ENCODE measurements at places on chromosomes 11 and 22. TPM values are rescaled to one million over a fixed set of nuclear protein-coding genes. Genes with fewer than 3 reads are reported as not detected.

DNA sequence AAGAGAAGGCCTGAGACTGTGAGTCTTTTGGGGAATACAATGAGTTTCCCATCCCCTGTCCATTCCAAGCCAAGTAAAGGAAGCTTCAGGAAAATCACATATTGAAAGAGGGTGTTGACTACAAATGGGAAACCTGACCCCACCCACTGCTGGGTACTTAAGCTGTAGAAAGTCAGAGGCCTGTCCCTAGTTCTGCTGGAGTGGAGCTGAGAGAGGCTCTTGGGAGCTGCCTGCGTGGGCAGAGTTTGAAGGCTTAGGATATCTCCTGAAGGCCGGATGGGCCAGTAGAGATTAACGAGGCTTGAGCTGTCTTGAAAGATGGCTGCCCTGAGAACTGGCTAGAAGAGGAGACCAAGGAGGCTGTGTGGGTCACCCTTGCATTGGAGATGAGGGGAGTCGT is 176.2 kb upstream of the NECTIN1 start:
- no peaks in the 10 kb centered on the region for H3K4me1 ChIP-seq
- H3K27me3 ChIP-seq = no peaks in the 10 kb centered on the region
- H3K4me3 ChIP-seq = no peak overlapping the region
- no peaks in the 10 kb centered on the region for H3K36me3 ChIP-seq
- no peak for DNase-seq

DNA sequence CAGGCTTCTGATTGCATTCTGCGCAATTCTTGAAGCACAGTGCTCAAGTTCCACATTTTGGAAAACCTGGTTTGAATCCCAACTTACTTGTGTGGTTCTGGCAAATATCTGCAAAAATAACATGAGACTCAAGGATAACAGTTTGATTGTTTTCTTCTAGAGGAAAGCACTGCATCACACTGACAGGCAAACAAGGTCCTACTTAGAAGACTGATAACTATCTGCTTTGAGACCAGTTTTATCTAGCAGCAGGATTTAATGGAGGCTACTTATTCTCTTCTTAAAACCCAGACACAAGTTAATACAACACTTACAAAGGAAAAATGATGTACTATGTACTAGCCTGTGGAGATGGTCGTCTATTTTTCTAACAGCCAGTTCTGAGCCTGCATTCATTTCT is 41.4 kb downstream of the RIC3 start:
- no peak for DNase-seq
- no peaks in the 10 kb centered on the region for H3K27me3 ChIP-seq
- no peaks in the 10 kb centered on the region for H3K4me1 ChIP-seq
- H3K36me3 ChIP-seq = no peaks in the 10 kb centered on the region

DNA sequence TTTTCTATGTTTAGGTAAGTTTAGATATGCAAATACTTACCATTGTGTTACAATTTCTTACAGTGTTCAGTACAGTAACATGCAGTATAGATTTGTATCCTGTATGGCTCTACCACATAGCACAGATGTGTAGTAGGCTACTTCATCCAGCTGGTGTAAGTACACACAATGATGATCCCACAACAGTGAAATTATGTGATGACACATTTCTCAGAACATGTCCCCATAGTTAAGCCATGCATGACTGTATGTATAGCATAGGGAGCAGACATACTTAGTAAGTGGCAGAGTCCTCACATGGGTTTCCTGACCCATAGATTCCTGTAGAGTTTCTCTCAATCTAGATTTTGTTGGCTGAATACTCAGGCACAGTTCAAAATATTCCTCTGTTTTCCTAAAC is 26.8 kb upstream of the BARX2 start:
- no peaks in the 10 kb centered on the region for H3K4me1 ChIP-seq
- no peak overlapping the region for H3K4me3 ChIP-seq
- H3K27me3 ChIP-seq = no peaks in the 10 kb centered on the region

Gene LRRC56
- total RNA-seq = not detected

GRCh38 chr11:47415091-47415854 is 6.9 kb downstream of the SLC39A13 start:
- H3K27me3 ChIP-seq = no peaks in the 10 kb centered on the region
- H3K4me3 ChIP-seq = no peak overlapping the region
- peak overlapping the region; percentile 58 for H3K27ac ChIP-seq
- no peak for DNase-seq

DNA sequence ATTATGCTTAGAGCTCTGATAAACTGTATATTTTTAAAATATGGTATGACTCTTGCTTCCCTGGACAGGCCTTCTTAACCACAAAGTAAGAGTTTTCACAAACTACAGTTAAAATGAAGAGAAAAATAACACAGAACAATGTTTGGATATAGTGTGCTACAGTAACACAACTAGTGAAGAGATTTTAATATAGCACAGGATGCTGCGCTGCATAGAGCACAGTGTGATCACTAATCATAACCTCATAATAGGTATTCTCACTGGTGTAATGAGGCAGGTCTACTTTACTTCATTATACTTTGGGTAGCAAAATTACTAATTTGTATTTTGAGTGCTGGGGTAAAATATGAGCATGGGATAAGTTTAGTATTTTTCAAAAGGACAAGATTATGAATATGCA is 256.5 kb downstream of the GUCY1A2 start:
- no peak overlapping the region for H3K27ac ChIP-seq
- H3K36me3 ChIP-seq = no peaks in the 10 kb centered on the region
- no peak for DNase-seq

DNA sequence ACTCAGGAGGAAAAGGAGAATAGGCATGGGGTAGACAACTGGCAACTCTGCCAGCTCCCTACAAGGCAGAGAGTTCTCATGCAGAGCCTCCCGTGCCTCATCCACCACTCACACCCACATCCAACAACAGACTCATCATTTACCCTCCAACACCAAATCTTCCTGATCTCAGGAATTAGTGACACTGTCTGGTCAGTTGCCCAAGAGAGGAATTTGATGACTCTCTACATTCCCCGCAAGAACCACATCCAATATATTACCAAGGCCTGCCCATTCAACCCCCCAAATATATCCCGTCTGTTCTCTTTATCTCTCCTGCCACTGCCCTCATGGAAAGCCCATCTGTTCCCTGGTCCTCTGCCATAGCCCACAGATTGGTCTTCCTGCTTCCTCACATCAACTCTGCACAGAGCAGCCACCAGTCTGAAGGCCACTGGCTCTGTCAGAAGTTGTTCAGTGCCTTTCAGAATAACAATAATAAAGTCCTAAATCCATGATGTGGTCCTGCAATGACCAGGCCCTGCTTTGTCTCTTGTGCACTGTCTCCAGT is 57.5 kb upstream of the CD82 start:
- no peak overlapping the region for H3K4me3 ChIP-seq
- H3K27ac ChIP-seq = no peak overlapping the region
- DNase-seq = no peak
- no peaks in the 10 kb centered on the region for H3K36me3 ChIP-seq
- H3K4me1 ChIP-seq = no peaks in the 10 kb centered on the region

- no peak for DNase-seq
- no peak overlapping the region for H3K27ac ChIP-seq
- H3K27me3 ChIP-seq = no peaks in the 10 kb centered on the region
- no peak overlapping the region for H3K4me3 ChIP-seq
Measured at GRCh38 chr11:11247576-11247975, 105.5 kb downstream of the CSNK2A3 start.

- peaks cover 28% of the 10 kb centered on the region for H3K36me3 ChIP-seq
- H3K4me3 ChIP-seq = no peak overlapping the region
- H3K27me3 ChIP-seq = no peaks in the 10 kb centered on the region
Measured at GRCh38 chr22:20444325-20444724, 6.7 kb upstream of the SCARF2 start.

Gene ANO1
- total RNA-seq = 0.72 TPM

DNA sequence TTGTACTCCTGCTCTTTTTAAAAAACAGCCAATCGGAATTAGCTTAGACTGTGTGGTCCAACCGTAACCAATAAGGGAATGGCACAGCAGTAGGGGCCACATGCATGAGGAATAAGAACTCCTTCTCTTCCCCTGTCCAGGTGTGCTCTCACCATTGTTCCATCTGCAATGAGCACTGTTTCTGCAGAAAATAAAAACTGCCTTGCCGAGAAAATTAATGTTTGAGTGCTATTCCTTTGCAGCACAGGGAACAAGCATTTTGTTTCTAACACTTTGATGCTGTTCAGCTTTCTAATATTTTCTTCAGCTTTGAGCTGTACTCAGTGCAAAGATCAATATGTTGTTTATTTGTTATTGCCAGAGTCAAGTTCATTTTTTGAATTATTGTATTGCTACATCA is 57.9 kb downstream of the PIWIL3 start:
- H3K4me3 ChIP-seq = no peak overlapping the region
- no peaks in the 10 kb centered on the region for H3K4me1 ChIP-seq
- no peaks in the 10 kb centered on the region for H3K27me3 ChIP-seq
- no peak overlapping the region for H3K27ac ChIP-seq

- no peaks in the 10 kb centered on the region for H3K27me3 ChIP-seq
- no peak for DNase-seq
- no peak overlapping the region for H3K4me3 ChIP-seq
- no peaks in the 10 kb centered on the region for H3K36me3 ChIP-seq
- peaks cover 15% of the 10 kb centered on the region for H3K4me1 ChIP-seq
Measured at GRCh38 chr11:13227676-13228255, 49.8 kb upstream of the BMAL1 start.

- no peak overlapping the region for H3K27ac ChIP-seq
- no peak overlapping the region for H3K4me3 ChIP-seq
- no peak for DNase-seq
- H3K4me1 ChIP-seq = no peaks in the 10 kb centered on the region
- no peaks in the 10 kb centered on the region for H3K36me3 ChIP-seq
- H3K27me3 ChIP-seq = no peaks in the 10 kb centered on the region
Measured at GRCh38 chr11:79066456-79067351, 374.1 kb downstream of the TENM4 start.

GRCh38 chr11:19868871-19869270 is 156.2 kb downstream of the NAV2 start:
- H3K27ac ChIP-seq = no peak overlapping the region
- no peaks in the 10 kb centered on the region for H3K27me3 ChIP-seq
- no peaks in the 10 kb centered on the region for H3K36me3 ChIP-seq

Measured in SJSA1 (cell line).